ENCODE measurements at places on chromosomes 5 and 9. TPM values are rescaled to one million over a fixed set of nuclear protein-coding genes. Genes with fewer than 3 reads are reported as not detected.

PDCD1LG2 gene
- 0.33 TPM for total RNA-seq

- DNase-seq, result no peak
- H3K4me3 ChIP-seq, result no peak overlapping the region
- peaks cover 14% of the 10 kb centered on the region for H3K36me3 ChIP-seq
- H3K27me3 ChIP-seq, result no peaks in the 10 kb centered on the region
- H3K4me1 ChIP-seq, result no peaks in the 10 kb centered on the region
These were observed 66.4 kb downstream of the PRRT1B start for GRCh38 chr9:131611586-131612315.

GRCh38 chr9:127555840-127556820 is 55.9 kb upstream of the STXBP1 start:
- no peak overlapping the region for H3K4me3 ChIP-seq
- no peaks in the 10 kb centered on the region for H3K36me3 ChIP-seq
- no peak overlapping the region for H3K27ac ChIP-seq
- peak; percentile 38 for DNase-seq
- H3K4me1 ChIP-seq, result peaks cover 45% of the 10 kb centered on the region

DNA sequence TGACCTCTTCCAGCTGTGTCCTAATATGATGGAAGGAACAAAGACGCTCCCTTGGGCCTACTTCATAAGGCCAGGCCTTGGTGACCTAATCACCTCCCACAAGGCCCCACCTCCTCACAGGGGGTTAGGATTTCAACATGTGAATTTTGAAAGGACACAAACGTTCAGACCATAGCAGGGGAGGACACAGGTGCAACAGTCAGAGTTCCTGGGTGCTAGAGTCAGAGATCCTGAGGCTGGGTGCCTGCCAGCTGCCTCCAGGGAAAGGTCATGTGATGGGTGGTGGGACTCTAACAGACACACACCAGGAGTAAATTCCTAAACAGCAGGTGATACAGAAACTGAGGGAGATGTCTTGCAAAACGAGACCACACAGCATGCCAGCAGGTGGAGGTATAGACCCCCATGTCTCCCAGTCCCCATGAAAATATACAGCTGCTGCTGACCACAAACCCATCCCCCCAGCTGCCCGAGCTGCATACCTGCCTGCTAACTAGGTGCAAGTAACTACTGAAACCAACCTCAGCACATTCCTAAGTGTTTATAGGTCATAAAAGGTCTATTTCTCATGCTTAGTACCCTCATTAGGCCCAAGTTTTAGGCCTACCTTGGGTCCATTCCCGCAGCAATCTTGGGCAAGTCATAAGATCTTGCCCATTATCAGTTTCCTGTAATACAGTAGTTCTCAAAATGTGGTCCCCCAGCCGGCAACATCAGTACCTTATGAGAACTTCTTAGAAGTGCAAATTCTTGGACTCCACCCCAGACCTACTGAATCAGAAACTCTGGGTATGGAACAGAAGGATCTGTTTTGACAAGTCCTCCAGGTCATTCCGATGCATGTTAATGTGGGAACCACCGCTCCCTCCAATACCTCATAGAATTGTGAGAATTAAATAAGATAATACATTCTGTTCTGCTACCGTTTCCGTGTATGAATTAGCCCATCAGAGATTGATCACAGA is 245.3 kb downstream of the ENC1 start:
- no peak overlapping the region for H3K27ac ChIP-seq
- no peak for DNase-seq
- no peaks in the 10 kb centered on the region for H3K4me1 ChIP-seq
- no peaks in the 10 kb centered on the region for H3K36me3 ChIP-seq
- no peak overlapping the region for H3K4me3 ChIP-seq

DNA sequence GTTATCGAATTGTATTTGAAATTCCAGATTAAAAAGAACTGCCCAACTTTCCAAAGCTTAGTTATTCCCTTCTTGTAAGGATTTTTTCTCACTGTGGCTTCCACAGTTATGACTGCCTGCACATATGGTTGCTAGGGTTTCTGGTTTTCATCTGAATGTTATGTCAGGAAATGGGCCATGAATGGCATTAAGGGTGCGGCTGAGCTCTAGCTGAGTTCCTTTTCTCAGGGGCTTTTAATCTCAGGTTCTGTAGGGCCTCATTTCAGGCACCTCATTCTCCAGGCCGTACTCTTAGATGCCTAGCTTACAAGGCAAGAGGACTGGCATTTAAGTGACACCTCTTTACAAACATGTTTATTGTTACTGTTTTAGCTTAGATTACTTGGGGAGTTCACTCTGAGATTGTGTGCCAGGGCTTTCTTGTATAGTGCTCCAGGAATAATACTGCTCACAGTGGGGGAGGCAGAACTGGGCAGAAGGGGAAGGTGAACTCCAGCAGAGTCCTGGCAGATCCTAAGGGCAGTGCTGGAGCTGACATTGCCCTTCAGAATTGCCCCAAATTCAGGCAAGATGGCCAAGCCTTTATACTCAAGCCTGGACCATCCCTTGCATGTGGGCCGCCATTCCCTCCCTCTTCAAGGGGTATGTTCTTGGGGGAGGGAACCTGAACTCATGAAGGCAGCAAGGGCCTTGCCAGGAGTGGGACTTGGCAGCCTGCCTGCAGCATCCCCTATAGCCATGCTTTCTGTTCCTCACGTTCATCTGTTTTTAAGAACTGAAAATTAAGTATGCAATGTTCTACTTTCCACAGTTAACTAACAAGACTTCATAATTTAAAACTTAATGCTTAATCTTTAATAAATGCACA is 111.5 kb downstream of the KDM4C start:
- H3K27ac ChIP-seq, result no peak overlapping the region
- no peak overlapping the region for H3K4me3 ChIP-seq
- no peak for DNase-seq
- no peaks in the 10 kb centered on the region for H3K36me3 ChIP-seq

MAMDC4 gene
- 12.9 TPM for total RNA-seq

- no peak for DNase-seq
- no peaks in the 10 kb centered on the region for H3K36me3 ChIP-seq
- H3K4me1 ChIP-seq, result no peaks in the 10 kb centered on the region
- H3K27ac ChIP-seq, result no peak overlapping the region
- H3K27me3 ChIP-seq, result no peaks in the 10 kb centered on the region
These were observed 242.1 kb downstream of the ZNF608 start for GRCh38 chr5:124504081-124504916.
